ENCODE measurements at places on chromosomes 16 and 17. TPM values are rescaled to one million over a fixed set of nuclear protein-coding genes. Genes with fewer than 3 reads are reported as not detected.

The KRT12 gene
- not detected for total RNA-seq

The BCL6B gene
- 2.2 TPM for total RNA-seq

The TVP23A gene
- total RNA-seq = 0.08 TPM

The RPH3AL gene
- 78.9 TPM for total RNA-seq

The PRPSAP1 gene
- total RNA-seq = 18.5 TPM

The TTLL6 gene
- total RNA-seq = 0.67 TPM

The SP6 gene
- 0.20 TPM for total RNA-seq

The SCGB1C2 gene
- total RNA-seq = not detected

The SDR42E1 gene
- total RNA-seq = 7.1 TPM

The UNC13D gene
- 23.6 TPM for total RNA-seq

The GAS2L2 gene
- total RNA-seq = 0.12 TPM

The GSDMA gene
- total RNA-seq = not detected

The HSDL1 gene
- total RNA-seq = 6.5 TPM

The ITGAL gene
- 9.1 TPM for total RNA-seq

The TBX4 gene
- not detected for total RNA-seq

The ZNF750 gene
- not detected for total RNA-seq

The TP53TG3B gene
- total RNA-seq = not detected

The CLEC3A gene
- not detected for total RNA-seq

The SSTR5 gene
- 0.12 TPM for total RNA-seq

The TPSG1 gene
- total RNA-seq = 0.26 TPM

The BICDL2 gene
- 48.9 TPM for total RNA-seq

The MYH8 gene
- not detected for total RNA-seq

The SEPHS2 gene
- 25.1 TPM for total RNA-seq

The KRTAP4-9 gene
- not detected for total RNA-seq
